ENCODE measurements at places on chromosomes 11 and 22.
A peak's percentile ranks its signal among the peaks of the same experiment; 100 is the strongest.

- no peak for DNase-seq
Measured at GRCh38 chr11:118640332-118641154, 33.1 kb downstream of the PHLDB1 start.

GRCh38 chr11:126483621-126484195 lies 128.2 kb downstream of the ST3GAL4 start:
- DNase-seq = no peak

GRCh38 chr11:111439901-111440300 lies 60.8 kb upstream of the POU2AF1 start:
- DNase-seq = no peak

DNA sequence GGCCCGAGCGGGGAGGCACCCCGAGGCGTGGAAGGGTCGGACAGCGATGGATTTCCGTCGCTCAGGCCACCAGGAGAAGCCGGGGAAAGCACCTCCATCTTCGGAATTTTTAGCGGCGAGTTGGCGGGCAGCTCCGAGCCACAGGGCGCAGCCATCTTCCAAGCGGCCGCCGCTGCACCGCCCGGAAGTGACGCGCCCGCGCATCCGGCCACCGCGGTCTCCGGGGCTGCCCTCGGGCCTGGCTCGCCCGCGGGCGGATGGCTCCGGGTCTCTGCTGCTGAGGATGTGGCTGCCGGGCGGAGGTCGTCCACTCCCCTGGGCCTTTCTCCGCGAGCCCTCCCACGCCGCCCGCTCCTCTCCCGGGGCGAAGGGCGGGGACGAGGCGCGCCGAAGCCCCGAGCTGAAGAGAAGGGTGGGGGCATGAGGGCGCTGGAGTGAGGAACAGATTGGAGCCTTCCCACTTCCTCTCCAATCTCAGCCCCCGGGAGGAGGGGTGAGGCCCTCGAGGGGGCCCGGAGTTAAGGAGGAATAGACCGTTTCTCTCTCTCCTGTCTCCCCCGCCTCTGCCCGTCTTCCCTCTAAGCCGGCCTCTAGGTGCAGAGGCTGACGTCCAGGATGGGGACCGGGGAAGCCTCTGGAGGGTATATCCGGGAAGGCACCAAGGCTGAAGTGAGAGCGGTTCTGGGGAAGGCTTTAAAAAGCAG lies at the start of gene MSANTD2:
TSS of gene MSANTD2 (minus strand) at position 181 of the 704 bp plus-strand sequence. CDS start at position 155, 26 bp downstream.
- peak; percentile 81 for DNase-seq

DNA sequence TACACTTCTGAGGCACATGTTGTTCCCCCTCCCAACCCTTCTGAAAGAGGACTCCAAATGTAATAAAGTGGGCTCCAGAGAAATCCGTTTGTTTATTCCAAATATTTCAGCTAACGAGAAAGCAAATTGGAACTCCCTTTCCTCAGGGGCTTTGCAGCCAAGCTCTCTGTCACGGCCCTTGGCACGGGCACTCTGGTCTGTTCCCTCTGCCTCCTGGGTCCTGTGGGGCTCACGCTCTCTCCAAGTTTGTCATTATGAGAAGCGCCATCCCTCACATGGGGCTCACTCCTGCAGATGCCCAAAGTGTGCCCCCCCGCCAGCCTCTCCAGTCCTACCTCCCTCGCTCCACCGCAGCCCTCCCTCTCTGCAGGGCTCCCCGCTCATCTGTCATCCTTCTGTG lies 125.4 kb upstream of the POU2AF2 start:
- no peak for DNase-seq

GRCh38 chr11:76978818-76979217 lies 55.4 kb upstream of the B3GNT6 start:
- DNase-seq = no peak

GRCh38 chr11:10906521-10906920 lies 48.7 kb upstream of the ZBED5 start:
- peak; percentile 85 for DNase-seq

- DNase-seq = no peak
Measured at GRCh38 chr11:60672255-60672654, 27.2 kb upstream of the MS4A8 start.

DNA sequence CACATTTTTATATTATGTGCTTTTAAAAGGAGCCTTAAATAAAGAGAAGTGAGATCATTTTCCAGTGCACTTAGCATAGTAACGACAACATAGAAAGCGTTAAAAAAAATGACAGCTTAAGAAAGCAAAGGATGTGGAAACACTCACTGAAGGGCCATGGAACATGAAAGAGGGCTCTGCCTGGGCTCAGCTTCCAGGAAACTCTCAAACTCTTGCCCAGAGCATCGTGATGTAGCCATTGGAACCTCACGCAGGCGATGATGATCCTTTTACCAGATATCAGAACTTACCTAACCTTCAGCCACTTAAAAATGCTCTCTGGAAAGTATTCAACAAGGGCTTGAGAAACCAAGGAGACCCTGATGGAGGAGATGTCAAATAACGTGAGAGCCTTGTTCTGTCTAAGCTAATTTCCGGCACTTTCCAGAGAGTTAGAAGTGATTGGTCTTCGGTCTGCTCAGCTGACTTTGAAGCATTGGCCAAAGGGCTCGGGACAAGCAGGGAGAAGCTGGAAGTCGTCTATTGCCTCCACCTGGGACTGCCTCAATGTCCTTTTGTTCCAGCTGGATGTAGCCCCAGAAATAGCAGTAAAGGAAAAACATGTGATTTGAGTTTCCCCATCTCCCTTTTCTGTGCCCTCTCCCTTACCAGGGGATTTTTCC lies 21.5 kb upstream of the ETS1 start:
- no peak for DNase-seq

DNA sequence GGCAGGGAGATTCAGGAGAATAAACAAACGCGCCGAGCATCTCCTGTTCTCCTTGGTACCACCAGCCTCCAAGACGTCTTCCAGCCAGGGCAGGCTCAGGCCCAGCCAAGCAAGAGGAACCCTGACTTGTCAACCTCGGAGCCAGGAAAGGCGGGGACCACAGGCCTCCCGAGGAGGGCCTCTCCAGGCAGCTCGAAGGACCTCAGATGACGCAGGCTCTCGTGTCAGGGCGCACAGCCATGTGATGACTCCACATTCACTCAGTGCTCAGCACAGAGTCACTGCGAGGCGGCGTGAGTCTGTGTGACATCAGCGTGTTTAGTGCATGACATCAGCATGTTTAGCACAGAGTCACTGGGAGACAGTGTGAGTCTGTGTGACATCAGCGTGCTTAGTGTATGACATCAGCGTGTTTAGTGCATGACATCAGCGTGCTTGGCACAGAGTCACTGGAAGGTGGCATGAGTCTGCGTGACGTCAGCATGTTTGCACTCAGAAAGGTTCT lies 241.4 kb downstream of the BRD1 start:
- no peak for DNase-seq

- DNase-seq = no peak
Measured at GRCh38 chr11:77590194-77590782, 535 bp downstream of the AQP11 start.

- peak; percentile 43 for DNase-seq
Measured at GRCh38 chr11:131893103-131893890, 522.9 kb downstream of the NTM start.

DNA sequence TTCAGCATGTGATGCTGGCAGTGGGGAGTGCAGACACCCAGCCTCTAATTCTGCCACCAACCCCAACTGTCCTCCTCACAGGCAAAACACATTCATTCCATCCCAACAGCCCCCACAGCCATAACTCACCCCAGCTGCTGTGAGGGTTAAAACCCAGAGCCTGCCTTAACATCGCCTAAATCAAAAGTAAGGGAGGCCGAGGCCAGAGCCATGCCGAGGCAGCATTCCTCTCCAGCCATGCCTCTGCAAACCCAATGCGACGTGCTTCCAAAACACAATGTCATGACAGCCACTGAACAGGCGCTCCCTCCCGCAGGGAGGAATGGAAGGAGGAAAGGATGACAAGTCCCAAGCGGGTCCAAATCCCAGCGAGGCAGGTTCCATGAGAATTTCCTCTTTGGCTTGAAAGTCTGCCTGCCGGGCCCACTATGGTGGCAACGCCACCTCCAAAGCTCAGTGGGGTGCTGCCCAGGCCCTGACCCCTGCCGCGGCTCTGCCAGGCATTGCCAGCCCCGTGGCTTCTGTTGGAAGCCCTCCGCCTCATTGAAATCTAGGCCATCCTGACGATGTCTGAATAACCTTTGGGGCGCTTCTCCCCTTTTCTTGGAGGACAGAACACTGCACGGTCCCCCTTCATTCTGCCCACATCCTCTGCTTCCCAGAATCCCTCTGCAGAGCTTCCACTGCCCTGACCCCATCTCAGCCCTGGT lies 472.3 kb downstream of the BRD1 start:
- DNase-seq = no peak

DNA sequence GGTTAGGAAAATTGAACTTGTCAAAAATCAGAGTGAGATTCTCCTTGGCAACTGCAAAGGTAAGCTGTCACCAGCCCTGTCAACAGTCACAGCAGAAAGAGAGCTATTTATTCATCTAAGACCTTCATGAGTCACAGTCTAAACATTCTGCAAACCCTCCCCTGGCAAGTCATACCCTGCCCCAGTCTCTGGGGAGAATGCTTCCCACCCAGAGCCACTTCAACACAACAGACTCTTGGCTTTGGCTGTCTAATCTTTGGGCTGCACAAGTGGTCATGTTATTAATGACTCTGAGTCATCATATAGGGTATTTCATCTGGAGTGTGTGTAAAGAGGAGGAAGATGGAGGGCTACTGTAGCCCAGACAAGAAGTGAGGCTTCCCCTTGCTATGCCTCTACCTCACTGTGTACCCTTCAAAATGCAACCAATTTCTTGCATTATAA lies 153.4 kb downstream of the CCDC34 start:
- peak; percentile 99 for DNase-seq

- peak; percentile 52 for DNase-seq
Measured at GRCh38 chr11:124896071-124896750, 1.5 kb downstream of the ROBO4 start.

GRCh38 chr22:17159504-17159951 lies 451 bp upstream of the HDHD5 start:
- DNase-seq = peak; percentile 53

- no peak for DNase-seq
Measured at GRCh38 chr11:78257654-78258053, 68.9 kb downstream of the USP35 start.

DNA sequence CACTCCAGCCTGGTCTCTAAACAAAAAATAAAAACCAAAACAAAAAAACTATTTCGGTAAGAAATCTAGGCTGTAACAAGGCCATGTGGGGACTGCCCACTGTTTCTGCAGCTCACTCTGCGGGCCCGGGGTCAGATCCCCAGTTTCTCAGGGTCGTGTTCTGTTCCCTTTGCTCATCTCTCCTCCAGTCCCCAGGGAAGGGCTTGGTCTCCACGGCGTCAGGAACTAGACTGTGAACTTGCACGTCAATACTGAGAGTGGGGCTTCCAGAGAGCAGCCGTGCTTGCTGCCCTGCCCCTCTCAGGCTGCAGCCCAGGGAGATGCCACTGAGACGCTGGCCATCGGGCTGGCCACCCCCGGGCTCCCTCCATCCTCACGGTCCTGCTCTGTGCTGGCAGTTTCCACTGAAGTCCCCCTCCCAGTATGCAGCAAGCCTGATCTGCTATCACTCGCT lies 33.7 kb upstream of the MOB2 start:
- no peak for DNase-seq

DNA sequence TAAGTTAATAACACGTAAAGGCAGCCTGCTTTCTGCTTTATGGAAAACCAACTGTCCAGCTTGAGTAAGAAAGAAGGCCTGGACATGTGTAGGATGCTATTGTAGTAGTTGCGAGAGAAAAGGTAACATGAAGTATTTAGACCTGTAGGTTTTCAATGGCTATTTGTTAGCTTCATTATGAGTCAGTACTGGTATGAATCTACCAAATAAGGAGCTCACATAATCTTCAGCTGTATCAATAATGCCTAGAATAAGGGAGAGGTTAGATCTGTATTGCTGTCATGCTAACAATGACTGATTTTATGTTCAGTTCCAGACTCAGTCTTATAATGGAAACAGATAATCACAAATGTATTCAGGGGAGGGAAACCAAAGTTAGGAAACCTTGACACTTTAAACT lies 550.3 kb downstream of the CNTN5 start:
- DNase-seq = no peak

- peak; percentile 83 for DNase-seq
Measured at GRCh38 chr11:560305-561147, at the start of the genes LMNTD2 and RASSF7. LMNTD2 (minus strand) TSS chr11:560738; CDS start chr11:560716, 22 bp downstream. RASSF7 (plus strand) TSS chr11:560970; CDS start chr11:561769, 799 bp downstream.

GRCh38 chr11:5196067-5196466 lies 4.4 kb downstream of the OR51V1 start:
- DNase-seq = no peak

DNA sequence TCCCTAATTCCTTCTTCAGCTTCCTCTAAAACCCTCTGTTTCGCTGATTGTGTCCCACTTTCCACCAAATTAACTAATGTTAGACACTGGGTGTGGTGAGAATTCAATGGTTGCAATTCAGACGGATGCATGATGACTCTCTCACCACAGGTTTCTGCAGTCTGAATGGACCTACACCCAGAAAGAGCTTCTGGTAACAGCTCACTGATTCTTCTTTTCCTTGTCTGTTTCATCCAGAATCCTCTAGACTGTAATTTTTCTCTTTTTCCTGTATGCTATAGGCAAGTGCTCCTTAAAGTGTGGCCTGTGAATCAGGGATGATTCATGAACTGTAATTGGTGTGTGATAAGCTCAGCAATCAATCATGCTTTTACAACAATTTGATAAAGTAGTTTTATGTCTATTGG lies 18.1 kb downstream of the MMP10 start:
- DNase-seq = peak; percentile 65

DNA sequence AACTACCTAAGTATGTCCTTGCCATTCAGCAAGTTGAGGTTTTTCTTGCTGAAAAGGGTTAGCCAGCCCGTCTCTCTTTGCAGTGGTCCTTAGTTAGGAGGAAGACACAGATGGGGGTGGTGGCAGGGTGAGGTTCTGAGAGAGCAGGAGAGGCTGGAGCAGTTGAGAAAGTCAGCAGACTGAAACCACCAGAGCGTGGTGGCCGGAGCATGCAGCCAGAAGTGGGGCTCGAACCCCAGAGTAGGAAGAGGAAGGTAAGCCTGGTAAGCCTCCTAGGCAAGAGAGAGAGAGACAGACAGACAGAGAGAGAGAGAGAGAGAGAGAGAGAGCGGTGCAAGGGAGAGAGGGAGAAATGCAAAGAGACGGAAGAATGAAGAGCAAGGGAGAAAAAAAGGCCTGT lies 9.2 kb upstream of the SCN4B start:
- no peak for DNase-seq

DNA sequence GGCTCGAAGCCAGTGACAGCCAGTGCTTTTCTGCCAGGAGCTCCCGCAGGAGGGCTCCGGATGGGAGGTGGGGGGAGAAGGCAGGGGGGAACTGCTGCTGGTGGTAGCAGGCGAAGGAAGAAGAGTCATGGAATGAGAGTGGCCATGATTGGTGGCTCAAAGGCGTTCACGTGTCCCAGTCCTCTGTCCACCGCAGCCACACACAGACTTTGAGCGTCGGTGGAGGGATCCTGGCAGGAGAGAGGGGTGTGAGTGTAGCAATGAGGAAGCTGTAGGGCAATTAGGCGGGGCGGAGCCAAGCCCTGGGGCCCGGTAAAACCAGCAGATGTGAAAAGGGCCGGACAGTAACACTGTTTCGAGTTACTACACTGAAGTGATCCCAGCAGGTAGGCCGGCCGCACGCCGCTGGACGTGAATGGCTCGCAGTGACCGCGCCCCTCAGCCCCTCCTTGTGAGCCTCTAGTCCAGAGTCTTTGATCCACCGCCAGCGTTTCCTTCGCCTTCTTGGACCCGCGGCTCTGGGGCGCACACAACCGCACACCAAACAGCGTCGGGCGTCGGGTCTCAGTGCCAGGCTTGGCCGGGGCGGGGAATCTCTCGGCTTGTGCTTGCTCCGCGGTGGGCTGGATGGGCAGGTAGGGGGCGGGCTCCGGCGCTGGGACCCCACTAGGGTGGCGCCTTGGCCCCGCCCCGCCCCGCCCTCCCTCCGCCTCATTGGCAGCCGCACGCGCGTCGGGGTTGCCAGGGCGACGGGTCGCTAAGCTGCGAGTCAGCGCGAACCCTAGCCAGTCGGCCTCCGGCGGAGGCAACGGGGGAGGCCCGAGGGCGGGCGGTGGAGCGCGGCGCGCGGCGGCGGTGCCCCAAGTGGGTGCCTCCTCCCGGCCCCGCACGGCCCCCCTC lies at the start of gene LRRC10B:
TSS of gene LRRC10B (plus strand) at position 788 of the 900 bp plus-strand sequence. CDS start 250 bp downstream, outside the sequence.
- DNase-seq = no peak

All from fibroblast of skin of scalp (primary cell).